Activated CD8-positive, alpha-beta memory T cell treated with anti-CD3 and anti-CD28 coated beads, Interleukin-2, amount 50 U/mL, for 48 hours (primary cell): ENCODE measurements at places on chromosomes 7 and 10.
A peak's percentile ranks its signal among the peaks of the same experiment; 100 is the strongest.

DNA sequence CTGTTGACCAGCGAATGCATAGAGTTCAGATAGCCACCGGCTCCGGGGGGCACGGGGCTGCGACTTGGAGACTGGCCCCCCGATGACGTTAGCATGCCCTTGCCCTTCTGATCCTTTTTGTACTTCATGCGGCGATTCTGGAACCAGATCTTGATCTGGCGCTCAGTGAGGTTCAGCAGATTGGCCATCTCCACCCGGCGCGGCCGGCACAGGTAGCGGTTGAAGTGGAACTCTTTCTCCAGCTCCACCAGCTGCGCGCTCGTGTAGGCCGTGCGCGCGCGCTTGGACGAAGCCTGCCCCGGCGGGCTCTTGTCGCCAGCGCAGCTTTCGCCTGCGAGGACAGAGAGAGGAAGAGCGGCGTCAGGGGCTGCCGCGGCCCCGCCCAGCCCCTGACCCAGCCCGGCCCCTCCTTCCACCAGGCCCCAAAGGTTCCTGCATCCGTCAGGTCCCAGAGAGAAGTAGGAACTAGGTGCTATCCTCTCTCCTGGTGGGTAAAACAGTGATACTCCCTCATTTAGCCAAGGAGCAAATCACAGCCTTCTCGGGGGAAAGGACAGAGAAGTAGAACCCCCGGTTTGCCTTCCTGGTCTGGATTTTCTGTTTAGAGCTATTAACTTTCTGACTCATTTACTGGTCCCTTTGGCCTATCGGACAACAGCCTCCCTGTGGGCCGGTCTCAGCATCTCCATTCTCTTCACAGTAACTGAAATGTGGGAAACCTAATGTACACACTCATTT is 6.1 kb upstream of the HOXA2 start:
- peak; percentile 20 for DNase-seq

DNA sequence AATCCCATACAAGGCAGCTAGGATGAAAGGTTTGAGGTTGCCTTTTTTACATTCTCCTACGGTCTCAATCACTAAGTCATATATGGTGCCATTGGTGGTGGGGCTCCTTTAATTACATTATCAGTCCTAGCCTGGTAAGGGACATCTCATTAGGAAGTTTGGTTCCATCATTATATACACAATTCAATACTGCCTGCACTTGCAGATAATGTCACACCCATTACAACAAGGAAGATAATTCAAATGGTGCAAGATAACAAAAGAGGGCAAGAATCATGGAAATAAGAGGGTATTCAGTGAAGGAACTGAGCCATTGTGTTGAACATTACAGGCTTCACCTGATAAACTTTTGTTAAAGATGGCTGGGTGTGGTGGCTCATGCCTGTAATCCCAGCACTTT is 1.7 kb upstream of the TMEM248 start:
- no peak for DNase-seq

DNA sequence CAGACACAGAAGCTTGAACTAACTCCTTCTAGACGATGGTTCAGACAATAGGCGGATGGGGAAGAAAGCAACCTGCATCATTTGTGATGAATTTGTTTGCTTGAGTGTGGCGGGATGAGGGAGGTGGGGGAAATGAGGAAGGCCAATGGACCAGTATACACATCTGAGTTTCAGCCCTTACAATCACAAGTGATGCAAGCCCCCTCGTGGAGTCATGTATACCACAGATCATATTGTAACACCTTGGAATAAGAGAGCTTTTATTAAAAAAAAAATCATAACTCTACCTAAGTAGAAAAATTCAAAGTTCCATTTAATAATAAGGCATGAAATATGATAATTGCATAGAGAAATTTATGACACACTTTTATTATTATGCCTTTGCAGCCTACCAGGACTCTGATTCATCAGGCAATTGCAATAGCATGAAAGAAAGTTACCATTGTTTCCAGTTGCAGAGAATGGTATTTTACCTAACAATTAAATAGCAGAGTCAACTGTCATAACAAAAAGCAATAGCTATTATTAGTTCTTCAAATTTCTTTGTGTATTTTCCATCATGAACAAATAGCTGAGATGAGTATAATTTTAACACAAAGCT is 230.2 kb upstream of the AKR1E2 start:
- DNase-seq, result no peak

GRCh38 chr7:95547361-95548348 is 48.7 kb downstream of the PDK4 start:
- no peak for DNase-seq

GRCh38 chr7:50834031-50834535 is 51.4 kb upstream of the GRB10 start:
- no peak for DNase-seq

DNA sequence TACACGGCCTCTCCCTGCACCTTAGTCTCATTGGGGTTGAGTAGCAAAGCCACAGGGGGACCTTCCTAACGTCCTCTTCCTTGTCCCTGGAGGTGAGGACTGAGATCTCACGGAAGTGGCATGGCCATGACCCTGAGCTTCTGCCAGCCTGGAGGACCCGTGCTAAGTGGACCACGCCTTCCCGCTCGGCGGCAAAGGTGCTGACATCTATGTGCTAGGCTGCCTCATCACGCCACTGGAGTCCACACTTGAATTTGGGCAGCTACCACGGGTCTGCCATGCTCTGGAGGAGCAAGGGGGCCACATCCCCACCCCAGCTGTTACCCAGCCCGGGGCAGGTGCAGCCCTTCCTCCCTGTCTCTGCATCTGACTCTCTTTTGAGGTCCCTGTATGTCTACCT is 15.3 kb downstream of the GHRHR start:
- DNase-seq, result peak; percentile 25

GRCh38 chr10:28367929-28368484 is 65.1 kb upstream of the MPP7 start:
- DNase-seq, result peak; percentile 62

DNA sequence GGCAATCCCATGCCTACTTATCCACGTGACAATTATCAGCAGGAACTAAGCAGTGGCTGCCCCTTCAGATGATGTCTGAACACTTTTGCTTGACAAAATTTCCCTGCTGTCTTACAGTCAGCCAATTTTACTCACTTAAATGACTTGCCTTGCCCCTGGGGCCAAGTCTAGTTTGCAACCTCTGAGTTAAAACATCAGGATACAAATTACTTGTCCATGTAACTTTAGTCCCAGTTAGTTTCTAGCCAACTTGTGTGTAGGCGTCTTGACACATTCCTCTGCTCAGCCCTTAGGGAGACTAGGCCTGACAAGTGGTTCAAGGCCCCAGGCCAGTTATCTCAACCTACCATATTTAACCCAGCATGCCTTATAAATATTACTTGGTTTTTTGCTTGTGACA is 11.6 kb upstream of the TYSND1 start:
- no peak for DNase-seq

DNA sequence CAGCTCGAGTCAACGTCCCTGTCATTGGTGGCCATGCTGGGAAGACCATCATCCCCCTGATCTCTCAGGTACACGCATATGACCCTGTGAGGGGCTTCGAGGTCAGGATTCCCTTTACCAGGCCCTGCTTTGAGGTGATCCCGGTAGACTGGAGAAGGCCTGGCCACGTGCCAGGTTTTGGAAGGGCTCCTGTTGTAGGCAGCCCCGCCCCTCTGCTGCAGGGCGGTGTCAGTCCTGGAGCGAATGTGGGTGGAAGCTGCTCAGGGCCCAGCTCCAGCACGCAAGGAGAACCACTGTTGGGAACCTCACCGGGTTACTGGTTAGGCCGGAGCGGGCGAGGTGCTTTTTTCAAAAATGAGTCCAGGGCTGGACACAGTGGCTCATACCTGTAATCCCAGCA is 15.6 kb downstream of the MDH2 start:
- DNase-seq, result no peak

GRCh38 chr7:143129051-143129450 is 2.8 kb upstream of the PIP start:
- DNase-seq, result no peak

GRCh38 chr10:12690525-12691126 is 310.9 kb downstream of the CCDC3 start:
- DNase-seq, result no peak

DNA sequence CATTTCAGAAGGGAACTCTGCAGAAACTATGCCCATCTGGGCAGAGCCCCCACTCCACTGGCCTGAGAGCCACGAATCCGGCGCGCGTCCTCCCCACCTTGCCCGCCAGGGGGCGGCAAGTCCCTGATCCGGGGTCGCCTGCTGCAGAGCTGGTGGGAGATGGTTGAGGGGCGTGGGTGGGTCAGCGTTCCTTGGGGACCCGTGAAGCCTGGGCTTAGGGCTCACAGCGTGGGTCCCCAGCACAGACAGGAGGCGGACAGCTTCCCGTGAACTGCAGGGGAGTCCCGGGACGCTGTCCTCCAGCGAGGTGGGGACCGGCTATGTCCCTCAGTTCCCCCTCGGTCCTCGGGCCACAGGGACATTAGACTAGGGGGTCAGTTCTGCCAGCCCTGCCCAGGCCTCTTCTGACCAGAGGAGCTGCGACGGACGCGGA is 585 bp upstream of the POP7 start:
- DNase-seq, result peak; percentile 97

DNA sequence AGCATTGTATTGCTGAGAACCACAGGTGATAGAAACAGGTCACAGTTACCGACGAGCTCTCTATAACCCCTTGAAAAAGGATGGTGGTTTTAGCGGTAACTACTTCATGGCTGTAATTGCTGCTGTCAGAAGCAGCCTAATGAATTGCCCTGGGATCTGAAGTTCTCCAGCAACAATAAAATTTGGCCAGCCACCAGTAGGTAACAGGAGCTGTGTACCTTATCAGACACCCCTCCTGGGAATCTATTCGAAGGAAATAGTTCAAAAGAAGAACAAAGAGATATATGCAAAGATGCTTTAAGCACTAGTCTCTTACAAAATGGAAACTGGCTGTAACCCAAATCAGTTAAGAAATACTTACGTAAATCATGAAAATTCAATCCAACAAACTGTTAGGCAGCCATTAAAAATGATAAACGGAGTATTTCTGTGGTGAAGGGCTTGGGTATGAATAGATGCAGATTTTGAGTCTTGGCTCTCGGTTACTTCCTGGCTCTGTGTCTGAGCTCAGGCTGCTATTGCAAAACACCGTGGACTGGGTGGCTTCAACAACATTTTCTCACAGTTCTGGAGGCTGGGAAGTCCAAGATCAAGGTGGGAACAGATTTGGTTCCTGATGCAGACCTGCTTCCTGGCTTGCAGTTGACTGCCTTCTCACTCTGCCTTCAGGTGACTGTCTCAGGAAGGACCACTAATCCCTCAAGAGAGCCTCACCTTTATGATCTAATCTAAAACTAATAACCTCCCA is 1.6 kb downstream of the MSRB2 start:
- no peak for DNase-seq

DNA sequence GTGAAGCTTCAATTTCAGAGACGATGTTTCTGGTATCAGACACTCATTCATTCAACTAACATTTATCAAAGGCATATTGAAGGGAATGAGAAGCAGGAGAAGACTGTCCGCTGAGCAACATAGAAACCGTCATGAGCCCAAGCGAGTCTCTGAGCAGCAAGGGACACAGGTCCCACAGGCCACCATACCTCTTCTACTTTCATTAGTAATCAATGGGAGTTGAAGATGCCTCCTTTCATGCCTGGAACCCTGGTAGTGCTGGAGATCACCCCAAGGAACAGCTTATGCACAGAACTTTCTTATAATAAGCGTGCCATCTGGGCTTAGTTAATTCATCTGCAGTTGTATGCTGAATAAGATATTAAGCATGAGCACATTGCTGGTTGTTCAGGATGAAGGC is 1.2 kb downstream of the PAX4 start:
- no peak for DNase-seq

GRCh38 chr10:11227103-11227502 is 209.4 kb downstream of the CELF2 start:
- DNase-seq, result no peak

GRCh38 chr7:99040104-99040958 is 103.6 kb downstream of the SMURF1 start:
- DNase-seq, result peak; percentile 75
